Activated naive CD8-positive, alpha-beta T cell treated with anti-CD3 and anti-CD28 coated beads, Interleukin-2, amount 10 ng/mL, durations not matched to agents 7 days and 5 days (primary cell): ENCODE measurements at places on chromosomes 12 and 14.

- no peak for DNase-seq
These were observed 79.2 kb downstream of the C14orf132 start for GRCh38 chr14:96118391-96118790.

GRCh38 chr12:45939759-45940158 is 50.6 kb downstream of the SCAF11 start:
- DNase-seq, result no peak

GRCh38 chr14:32709027-32709426 is 229.7 kb upstream of the NPAS3 start:
- DNase-seq, result no peak

DNA sequence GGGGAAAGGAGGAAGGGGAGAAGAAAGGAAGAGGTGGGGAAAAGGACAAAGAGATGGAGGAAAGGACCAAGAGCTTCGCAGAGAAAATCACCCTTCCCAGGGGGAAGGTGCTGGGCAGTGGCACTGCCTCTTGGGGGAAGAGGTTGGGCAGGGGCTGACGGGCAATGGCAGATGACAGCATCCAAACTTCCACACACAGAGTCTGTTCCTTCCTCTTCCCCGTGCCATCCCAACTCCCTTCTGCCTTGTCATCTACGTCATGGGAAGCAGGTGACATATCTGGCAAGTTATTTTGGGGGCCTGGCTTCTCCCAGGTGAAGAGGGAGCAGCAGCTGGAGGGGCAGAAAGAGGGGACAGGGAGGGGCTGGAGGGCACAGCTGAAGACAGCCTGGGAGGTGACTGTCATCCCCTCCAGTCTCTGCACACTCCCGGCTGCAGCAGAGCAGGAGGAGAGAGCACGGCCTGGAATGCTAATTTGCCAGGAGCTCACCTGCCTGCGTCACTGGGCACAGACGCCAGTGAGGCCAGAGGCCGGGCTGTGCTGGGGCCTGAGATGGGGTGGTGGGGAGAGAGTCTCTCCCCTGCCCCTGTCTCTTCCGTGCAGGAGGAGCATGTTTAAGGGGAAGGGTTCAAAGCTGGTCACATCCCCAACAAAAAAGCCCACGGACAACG is 43.9 kb upstream of the IQSEC3 start:
- DNase-seq, result no peak

GRCh38 chr12:116604178-116604895 is 45.2 kb downstream of the MAP1LC3B2 start:
- no peak for DNase-seq

- DNase-seq, result no peak
These were observed 17.1 kb upstream of the DLK1 start for GRCh38 chr14:100709289-100710284.

- DNase-seq, result no peak
These were observed 166.7 kb upstream of the PARP11 start for GRCh38 chr12:4039931-4040330.

DNA sequence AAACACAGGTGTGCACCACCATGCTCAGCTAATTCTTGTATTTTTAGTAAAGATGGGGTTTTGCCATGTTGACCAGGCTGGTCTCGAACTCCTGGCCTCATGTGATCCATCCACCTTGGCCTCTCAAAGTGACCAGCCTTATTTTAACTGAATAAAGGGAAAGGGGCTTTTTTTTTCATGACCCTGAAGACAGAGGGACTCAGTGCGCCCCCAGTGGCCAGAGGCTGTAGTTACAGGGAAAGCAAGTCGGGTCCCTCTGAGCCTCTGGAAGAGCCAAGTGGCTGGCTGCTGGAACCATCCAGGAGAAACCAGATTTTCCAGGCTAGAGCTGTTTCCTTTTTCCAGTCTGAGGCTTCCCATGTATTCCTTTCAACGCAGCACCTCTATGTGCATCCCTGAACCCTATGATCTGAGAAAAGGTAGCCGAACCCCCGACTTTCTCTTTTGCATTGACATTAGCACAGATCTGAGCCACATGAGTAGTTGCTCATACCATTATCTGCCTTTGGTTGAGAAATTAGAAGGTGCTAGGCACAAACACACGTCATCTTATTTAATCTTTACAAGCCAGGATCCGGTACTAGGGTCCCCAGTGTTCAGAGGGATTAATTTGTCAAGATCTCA is 342.7 kb downstream of the CACNA1C start:
- DNase-seq, result peak; percentile 45

DNA sequence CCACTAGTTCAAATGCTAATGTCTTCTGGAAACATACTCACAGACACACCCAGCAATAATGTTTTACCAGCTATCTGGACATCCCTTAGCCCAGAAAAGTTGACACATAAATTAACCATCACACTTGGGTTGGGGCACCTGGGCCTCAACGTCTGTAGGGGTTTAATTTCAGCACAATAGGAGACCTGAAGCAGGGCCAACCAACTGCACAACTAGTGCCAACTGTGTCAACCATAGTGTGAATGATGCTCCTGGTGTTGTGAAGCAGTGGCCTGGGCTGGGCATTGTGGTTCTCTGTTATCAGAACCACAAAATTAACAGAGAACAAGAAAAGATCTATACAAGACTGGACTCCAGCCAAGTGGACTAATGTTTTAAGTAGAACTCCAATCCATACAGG is 106.7 kb upstream of the PPM1H start:
- DNase-seq, result no peak

DNA sequence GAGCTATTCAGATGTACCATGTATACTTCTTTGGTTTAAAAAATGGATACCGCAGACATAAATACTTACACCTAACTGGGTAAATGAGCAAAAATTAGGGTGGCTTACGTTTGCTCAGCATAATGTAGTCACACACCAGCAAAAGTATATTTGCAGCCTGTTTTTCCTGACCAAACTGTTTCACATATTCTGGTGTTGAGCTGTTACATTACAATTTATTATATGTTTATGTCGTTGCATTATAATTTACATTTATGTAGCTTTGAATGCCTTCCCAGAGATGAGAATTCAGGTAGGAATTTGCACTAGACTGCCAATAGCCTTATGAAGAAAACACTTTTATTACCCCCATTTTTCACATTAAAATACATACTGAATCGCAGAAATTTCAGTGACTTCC is 183.3 kb downstream of the PTPRO start:
- no peak for DNase-seq

GRCh38 chr12:109934026-109934425 is 34.0 kb downstream of the TCHP start:
- DNase-seq, result no peak

DNA sequence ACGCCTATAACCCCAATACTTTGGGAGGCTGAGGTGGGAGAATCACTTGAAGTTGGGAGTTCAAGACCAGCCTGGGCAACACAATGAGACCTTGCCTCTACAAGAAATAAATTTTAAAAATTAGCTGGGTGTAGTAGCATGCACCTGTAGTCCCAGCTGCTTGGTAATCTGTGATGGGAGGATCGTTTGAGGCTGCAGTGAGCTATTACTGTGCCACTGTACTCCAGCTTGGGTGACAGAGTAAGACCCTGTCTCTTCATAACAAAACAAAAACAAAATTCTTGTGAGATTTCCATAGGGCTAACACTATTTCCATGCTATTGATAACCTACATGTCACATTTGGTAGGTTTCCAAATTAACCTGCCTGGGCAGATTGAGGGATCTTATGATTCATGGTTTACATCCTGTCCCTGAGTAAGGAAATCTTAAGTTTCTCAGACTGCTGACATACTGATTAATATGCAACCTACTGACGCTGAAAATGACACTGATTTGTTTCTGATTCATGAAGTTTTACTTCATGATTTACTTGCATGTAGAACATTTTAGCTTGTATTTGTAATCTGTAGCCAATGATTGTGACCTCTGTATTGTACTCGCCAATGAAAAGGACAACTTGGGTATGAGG is 15.9 kb downstream of the ATP6V1D start:
- no peak for DNase-seq

DNA sequence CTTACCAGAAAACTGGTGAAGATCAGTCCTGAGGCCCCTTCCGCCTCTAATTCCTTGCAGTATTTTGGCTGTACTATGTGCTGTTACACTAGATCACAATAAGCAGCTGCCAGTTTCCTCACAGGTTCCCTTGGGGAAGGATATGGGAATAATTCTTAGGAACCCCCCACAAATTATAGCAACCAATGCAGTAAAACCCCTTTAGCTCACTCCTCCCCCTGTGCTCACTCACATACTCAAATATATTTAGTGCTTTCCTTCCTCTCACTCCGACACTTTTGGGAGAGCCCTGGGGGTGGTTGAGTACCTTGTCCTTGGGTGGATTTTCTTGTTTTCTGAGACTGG is 162.7 kb downstream of the ETV6 start:
- DNase-seq, result no peak

- no peak for DNase-seq
These were observed 282.8 kb downstream of the C12orf75 start for GRCh38 chr12:105613269-105613668.

DNA sequence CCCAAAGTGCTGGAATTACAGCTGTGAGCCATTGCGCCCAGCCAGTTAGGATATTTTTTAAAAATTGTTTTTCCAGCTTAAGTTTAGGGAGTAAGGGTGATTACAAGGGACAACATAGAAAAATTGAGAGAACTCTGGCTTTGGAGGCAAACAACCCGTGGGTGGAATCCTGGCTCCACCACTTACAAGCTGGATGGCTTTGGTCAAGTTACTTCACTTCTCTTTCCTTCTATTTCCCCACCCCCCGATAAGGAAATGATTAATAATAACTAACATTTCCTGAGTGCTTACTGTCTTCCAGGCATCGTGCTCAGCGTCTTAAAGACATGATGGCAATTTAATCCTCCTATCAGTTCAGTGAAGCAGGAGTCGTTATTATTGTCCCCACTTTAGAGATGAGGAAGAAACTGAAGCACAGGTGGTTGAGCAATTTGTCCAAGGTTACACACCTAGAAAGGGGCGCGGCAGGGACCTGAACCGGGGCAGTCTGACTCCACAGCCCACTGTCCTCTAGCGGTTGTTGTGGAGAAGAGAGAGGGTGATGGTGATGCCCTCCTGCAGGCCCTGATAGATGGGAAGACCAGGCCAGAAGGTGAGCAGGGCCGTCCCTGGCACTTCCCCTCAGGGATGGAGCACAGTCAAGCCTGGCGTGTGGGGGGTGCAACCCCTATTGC is 16.7 kb upstream of the FAIM2 start:
- peak; percentile 5 for DNase-seq

GRCh38 chr12:42767326-42767954 is 177.9 kb upstream of the PRICKLE1 start:
- no peak for DNase-seq

GRCh38 chr14:22656226-22656625 is 12.1 kb upstream of the OR6J1 start:
- no peak for DNase-seq

DNA sequence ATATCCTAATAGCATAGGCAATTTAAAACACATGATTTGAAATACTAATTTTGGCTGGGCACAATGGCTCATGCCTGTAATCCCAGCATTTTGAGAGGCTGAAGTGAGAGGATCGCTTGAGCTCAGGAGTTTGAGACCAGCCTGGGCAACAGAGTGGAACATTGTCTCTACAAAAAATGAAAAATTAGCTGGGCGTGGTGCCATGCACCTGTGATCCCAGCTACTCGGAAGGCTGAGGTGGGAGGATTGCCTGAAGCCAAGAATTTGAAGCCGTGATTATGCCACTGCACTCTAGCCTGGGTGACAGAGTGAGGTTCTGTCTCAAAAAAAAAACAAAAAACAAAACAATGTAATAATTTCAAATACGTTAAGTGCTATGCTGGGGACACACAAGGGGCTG is 83.3 kb downstream of the SSPN start:
- no peak for DNase-seq

- no peak for DNase-seq
These were observed 47.9 kb downstream of the FGD6 start for GRCh38 chr12:95169368-95169767.

- DNase-seq, result no peak
These were observed 388.5 kb downstream of the AACS start for GRCh38 chr12:125453751-125454150.

DNA sequence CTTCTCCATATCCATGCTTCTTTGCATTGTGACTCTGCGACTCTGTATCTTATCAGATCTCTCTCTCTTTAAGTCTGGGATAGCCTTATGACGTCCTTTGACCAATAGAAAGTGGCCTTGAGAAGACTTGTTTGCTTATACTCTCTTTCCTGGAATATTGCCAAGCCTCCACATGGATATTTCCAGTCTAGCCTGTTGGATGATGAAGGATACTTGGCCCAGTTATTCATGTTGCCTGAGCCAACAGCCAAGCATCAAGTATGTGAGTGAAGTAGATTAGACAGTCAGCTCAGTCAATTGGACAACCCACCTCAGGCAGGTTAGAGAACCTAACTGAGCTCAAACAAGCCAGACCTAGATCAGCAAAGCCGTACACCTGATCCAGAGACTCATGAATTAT is 864.2 kb upstream of the MGAT4C start:
- DNase-seq, result no peak

DNA sequence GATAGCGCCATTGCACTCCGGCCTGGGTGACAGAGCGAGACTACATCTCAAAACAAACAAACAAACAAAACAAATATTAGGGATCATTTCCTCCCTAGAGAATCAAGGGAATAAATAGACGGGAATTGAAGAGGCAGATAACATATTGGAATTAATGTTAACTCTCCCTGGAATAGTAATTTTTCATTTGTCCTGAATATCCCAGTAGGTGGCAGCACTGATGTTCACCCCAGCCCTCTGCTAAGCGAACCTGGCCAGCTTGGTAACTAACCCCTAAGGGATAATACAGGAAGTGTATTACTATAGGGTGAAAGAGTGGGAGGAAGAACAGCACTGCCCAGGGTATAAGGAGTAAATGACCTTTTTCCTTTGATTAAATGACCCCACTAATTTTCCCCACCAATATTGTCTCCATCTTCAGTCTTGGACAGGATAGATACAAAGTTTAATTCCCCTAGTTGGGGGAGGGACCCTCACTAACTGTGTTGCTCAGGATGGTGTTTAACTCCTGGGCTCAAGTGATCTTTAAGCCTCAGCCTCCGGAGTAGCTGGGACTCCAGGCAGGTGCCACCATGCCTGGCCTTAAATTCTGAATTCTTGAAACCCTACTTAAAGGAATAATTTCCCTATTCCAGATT is 40.5 kb downstream of the SLC2A14 start:
- no peak for DNase-seq

DNA sequence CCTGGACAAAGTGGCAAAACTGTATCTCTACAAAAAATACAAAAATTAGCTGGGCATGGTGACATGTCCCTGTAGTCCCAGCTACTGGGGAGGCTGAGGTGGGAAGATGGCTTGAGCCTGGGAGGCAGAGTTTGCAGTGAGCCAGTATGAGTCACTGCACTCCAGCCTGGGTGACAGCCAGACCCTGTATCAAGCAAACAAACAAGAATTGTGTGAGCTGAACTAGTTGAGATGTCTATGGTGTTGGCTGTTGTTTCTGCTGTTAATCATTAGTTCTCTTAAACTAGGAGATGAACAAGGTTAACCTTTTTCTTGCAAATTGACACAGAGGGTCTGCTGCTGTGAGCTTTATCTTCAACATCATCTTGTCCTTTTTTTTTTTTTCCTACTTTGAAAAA is 23.6 kb downstream of the RASSF3 start:
- DNase-seq, result no peak

DNA sequence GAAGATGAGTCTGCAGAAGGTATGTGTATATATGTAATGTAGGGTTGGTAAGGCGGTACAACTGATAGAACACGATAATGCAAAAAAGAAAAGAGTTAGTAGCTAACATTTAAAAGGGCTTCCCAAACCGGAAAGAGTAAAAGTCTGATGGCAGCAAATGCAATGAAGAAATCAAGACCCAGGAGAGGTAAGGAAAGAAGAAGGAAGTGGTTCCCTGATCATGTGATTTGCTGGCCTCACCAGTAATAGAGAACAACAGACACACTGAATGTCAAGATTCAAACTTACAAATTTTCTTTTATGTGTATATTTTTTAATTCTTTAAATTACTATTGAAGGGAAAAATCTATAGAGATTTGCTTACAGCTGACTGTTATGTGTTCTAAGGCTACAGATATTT is 18.4 kb downstream of the ZFC3H1 start:
- no peak for DNase-seq
